ENCODE measurements at places on chromosomes 12 and 14.
A peak's percentile ranks its signal among the peaks of the same experiment; 100 is the strongest.

GRCh38 chr12:58901664-58902063 lies 18.6 kb downstream of the LRIG3 start:
- no peak for DNase-seq

- DNase-seq: no peak
Measured at GRCh38 chr12:69978020-69978419, 153.0 kb downstream of the MYRFL start.

- DNase-seq: peak; percentile 56
Measured at GRCh38 chr12:118377884-118378470, 1.6 kb downstream of the SUDS3 start.

GRCh38 chr12:22018860-22019259 lies 27.2 kb upstream of the CMAS start:
- DNase-seq: peak; percentile 3

DNA sequence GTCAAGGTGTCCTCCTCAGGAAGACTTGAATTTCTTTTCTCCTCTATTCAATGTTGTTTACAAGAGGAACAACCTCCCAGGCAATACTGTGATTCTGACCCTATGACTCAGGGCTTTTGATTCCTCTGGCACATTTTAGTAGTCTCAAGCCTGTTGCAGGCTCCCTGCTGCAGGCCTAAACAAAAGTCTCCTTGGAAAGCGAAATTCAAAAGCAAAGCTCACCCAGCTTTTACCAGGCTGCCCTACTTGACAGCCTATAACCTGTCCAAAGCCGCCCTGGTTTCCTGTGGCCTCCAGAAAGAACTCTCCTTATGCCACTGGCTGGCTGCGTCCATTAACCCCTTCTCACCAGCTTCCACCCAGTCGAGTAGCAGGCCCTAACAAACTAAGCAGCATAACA lies 11.6 kb downstream of the FGD6 start:
- peak; percentile 68 for DNase-seq

DNA sequence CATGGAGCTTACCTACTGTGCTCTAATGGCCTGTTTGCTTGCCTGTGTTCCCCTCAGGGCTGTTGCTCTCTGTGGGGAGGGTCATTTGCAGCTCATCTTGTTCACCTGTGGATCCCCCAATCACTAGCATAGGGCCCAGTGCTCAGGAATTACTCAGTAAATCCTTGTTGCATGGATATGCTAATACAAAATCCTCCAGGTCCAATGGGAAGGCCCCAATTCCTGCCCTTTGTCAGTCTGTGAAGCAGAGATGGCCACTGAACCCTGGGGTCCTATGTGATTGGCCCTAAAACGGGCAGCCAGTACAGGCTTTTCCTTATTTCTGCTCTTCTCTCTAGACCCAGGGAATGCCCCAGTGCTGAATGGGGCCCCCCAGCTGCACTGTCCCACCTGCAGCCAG lies 44.1 kb downstream of the FOS start:
- DNase-seq: no peak

DNA sequence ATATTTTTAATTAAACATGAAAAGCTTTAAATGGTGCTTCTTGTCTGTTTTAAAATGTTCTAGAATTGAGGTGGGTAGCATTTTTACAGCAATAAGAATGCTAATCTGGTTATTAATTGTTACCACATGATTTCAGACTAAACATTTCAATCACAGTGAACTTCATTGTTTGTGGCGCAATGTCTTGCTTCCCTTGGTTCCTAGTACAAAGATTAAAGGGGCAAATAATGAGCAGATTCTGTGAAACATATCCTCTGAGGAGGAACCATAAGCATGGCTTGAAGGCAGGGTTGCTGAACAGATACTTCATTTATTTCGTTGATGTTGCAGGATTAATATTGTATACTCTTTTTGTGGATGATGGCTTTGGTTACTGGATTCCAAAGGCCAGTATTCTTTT lies 162.1 kb downstream of the FUT8 start:
- DNase-seq: no peak

DNA sequence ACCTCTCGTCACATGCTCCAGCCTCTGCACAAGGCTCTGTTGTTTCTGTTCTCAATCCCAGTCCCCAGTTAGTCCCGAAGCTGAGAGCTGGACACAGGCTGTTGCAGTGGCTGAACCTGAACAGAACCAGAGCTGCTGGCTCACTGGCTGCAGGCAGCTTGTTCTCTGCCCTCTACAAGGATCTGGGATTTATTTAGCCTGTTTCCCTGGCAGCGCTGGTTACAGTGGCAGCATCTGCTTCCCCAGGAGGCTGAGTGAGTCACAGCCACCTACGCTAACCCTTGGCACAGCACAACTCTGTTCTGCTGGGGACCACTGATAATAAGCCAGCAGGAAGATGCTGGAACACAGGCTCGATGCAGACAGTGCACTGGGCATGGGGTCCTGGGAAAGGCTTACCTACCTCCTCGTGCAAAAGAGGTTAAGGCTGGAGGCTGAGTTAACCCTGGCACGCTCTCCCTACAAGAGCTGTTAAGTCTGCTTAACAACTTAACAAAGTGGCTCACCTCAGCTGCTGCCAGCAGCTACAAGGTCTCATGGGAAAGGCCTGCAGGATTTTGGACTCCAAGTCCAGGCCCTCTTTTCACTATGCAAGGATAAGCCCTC lies 299.6 kb downstream of the PCNX1 start:
- peak; percentile 68 for DNase-seq

DNA sequence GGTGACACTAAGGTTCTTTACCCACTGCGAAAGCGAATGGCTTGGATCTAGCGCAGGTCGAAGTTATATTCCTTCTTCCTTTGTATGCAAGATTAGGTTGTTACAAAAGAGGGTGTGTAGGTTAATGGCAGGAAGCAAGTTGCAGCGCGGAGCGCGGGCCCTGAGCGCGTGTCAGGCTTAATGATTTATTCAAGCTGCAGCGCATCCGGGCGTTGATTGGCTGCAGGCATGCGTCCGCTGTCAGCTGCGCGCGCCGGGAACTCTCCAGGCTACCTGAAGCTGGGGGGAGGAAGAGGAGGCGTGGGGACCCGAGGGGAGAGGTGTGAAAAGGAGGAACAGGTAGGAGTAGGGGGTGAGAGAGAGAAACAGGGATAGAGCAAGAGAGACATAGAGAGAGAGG lies 7.4 kb downstream of the ASCL1 start:
- DNase-seq: no peak

- DNase-seq: no peak
Measured at GRCh38 chr12:15005064-15005463, 32.2 kb downstream of the PDE6H start.

- no peak for DNase-seq
Measured at GRCh38 chr12:112456029-112456428, 37.3 kb downstream of the PTPN11 start.

GRCh38 chr12:75764091-75764841 lies 252.9 kb upstream of the KRR1 start:
- DNase-seq: no peak

GRCh38 chr14:61320806-61321384 lies 484 bp upstream of the PRKCH start:
- no peak for DNase-seq

DNA sequence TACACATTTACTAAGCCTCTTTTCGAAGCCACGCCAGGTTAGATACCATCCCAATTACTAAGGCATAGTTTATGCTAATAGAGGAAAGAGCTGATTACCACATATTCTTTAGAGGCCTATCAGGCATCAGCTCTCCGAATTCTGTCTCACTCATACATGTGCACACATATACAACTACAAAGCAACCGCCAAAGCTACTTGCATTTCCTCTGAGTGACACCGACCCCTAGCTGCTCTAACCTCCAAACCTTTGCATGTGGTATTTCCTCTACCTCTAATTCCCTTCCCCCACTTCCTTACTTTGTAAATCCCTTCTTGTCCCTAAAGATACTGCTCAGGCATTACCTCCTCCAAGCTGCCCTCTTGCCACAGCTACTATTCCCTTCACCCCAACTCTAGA lies 107.2 kb downstream of the DUSP6 start:
- no peak for DNase-seq

DNA sequence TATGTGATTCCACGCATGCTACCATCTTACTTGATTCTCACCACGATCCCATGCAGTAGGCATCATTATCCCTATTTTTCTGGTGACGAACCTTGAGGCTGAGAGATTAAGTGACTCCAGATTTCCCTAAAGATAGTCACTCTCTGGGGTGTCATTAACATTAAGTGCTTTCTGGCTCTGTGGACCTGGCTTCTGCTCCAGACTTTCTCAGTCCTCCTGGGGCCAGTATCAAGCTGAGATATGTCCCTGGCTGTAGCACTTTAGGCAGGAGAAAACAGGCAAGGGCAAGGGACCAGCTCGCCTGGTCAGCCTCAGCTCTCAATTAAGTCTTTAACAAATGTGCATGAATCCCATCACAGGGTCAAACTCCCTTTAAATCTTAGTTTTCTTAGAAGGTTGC lies 38.3 kb upstream of the PRB2 start:
- DNase-seq: no peak

DNA sequence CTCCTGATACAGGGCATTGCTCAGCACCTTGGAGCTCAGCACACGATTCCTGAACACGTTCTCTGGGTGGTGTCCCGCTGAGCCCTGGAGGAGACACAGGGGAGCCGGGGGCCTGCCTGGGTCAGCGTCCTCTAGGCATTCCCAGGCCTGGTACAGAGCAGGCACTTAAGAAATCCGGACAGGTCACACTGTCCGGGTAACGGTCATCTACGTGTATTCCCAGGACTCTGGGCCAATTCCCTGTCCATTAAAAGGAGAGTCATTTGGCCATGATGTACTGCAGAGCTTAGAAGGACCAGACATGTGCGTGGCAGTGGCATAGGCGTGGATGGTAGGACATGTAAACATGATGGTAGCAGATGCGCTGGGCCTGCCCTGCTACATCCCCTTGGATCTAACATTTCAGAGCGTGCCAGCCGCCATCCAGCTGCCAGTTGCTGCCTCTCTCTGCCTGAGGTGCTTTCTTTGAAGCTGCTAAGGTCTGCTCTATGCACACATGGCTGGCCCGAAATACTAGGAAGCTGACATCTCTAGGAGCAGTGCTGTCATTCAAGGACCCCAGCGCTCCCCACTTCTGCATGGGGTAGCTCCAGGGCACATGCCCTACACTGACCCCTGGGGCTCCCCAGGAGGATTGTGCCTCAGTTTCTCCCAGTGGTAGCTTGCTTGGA lies 273.1 kb upstream of the RTL1 start:
- DNase-seq: no peak

- no peak for DNase-seq
Measured at GRCh38 chr14:61803755-61804154, 41.5 kb downstream of the SNAPC1 start.

DNA sequence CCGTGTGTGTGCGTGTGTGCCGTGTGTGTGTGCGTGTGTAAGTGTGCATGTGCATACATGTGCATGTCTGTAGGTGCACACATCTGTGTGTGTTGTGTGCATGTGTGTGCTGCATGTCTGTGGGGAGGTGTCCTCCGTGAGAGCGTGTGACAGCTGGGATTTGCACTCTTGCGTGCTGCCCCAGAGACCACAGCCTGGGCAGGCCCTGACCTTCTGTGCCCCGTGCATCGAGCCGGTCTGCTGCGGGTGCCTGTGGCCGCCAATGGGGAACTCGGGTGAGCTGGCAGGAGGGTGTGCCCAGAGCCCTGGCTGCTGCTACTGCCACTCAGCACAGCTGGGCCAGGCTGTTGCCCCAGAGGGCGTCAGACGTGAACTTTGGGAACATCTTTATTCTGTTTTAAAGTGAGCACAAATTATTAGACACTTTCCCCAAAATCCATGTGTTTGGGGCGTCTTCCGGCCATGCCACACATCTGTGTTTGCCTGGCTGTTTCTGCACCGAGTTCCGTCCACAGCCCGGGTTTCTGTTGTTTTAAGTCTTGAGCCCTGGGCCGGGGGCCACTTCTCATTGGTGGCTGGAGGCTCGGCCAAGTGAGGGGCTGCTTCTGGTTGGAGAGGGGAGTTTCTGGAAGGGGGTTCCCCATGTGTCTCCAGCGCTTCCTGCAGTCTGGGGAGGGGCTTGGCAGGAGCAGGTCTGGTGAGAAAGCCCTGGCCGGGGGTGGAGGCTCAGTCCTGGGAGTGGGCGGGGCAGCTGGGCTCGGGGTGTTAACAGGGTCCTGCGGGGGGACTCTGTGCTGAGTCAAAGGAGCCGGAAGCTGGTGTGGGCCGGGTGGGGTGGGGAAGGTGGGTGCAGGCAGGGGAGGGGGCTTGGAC lies 7.6 kb downstream of the CEP170B start:
- DNase-seq: peak; percentile 56

- DNase-seq: no peak
Measured at GRCh38 chr12:119683413-119683812, 15.5 kb downstream of the PRKAB1 start.

DNA sequence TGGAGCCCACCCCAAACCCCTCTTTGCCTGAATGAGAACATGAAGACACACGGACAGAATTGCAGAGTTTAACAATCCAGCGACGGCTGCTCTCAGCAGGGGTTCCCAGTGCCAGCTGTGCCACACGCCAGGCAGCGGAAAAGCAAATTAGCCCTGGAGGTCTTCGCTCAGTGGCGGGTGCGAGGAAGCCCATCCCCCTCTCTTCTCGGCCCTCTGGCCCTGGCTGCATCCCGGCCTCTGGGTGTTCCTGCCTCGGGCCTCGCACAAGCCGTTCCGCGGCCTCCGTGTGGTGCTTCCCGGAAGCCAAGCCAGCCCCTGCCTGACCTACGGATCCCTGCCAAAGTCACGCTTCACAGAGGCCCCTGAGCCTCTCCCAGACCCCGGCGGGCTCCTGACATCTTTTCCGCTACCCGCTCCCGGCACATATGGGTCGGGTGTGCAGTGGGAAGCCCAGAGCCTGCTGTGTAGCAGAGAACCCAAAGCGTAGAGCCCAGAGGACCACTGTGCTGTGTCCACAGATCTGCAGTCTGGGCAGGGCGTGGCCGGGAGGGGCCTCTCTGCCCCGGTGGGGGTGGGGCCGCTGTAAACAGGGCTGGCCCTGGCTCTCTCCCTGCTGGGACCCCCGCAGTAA lies 70.7 kb upstream of the GALNT9 start:
- DNase-seq: no peak

GRCh38 chr12:69065775-69066174 lies 132.8 kb upstream of the CPM start:
- peak; percentile 29 for DNase-seq

GRCh38 chr14:51176839-51177238 lies 63.2 kb upstream of the TMX1 start:
- no peak for DNase-seq

GRCh38 chr14:53900499-53900898 lies 56.1 kb downstream of the BMP4 start:
- no peak for DNase-seq

GRCh38 chr12:26798023-26798422 lies 35.0 kb downstream of the ITPR2 start:
- no peak for DNase-seq

DNA sequence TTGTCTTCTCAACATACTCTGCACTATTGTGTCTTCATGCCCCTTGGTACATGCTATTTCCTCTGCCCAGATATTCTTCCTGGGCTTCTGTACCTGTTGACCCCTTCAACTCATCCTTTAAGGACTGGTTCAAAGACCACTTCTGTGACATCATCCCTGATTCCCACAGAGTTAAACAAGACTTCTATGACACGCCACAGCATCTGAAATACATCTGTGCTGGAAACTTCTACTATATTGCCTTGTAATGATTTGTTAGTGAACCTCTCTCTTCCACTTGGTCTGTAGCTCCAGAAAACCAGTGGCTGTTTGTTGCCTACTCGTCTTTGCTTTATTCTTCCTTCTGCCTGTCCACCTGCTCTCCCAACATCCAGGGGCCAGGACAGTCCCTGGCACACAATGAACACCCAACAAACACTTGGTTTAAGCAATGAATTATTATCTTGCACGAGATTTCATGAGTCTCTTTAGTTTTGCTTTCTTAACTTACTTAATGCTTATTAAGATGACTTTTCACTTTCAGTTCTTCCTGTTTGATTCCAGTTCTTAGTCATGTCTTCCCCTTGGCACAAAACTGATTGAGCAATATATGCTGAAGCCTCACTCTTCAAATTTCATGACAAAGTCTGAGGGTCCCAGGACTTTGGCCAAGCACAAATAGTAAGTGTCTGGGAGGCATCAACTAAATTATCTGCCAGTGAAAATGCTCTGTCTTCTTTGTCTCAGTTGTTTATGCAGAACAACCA lies 485.9 kb downstream of the APAF1 start:
- no peak for DNase-seq
